MCF 10A (cell line): ENCODE measurements at places on chromosomes 1 and 21.

DNA sequence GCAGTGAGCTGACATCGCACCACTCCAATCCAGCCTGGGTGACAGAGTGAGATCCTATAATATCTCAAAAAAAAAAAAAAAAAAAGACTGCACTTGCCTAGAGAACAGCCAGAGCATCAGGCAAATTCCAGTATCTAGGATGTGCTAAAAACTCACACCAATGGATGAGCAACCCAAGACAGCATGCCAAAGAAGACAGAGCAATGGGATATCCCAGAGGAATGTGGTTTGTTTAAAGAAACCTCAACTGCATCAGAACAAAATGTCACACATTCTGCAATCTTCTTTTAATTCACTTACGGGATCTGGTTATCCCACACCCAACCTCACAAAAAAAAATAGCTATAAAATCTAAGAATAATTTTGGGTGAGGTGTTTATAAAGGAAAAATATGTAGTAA is 7.3 kb downstream of the KCNH1 start:
- no peak for DNase-seq

GRCh38 chr1:86705665-86705985 is 1.2 kb downstream of the SH3GLB1 start:
- DNase-seq, result peak; percentile 40

GRCh38 chr1:179867493-179868330 is 9.9 kb downstream of the TOR1AIP2 start:
- DNase-seq, result peak; percentile 79

- DNase-seq, result no peak
These were observed 22.9 kb downstream of the CITED4 start for GRCh38 chr1:40838980-40839942.

GRCh38 chr21:21002153-21002552 is 3.9 kb downstream of the NCAM2 start:
- DNase-seq, result no peak

GRCh38 chr1:31865728-31866449 is 50.1 kb upstream of the SPOCD1 start:
- DNase-seq, result no peak

- DNase-seq, result no peak
These were observed 628.0 kb downstream of the SMYD3 start for GRCh38 chr1:245879091-245879490.

DNA sequence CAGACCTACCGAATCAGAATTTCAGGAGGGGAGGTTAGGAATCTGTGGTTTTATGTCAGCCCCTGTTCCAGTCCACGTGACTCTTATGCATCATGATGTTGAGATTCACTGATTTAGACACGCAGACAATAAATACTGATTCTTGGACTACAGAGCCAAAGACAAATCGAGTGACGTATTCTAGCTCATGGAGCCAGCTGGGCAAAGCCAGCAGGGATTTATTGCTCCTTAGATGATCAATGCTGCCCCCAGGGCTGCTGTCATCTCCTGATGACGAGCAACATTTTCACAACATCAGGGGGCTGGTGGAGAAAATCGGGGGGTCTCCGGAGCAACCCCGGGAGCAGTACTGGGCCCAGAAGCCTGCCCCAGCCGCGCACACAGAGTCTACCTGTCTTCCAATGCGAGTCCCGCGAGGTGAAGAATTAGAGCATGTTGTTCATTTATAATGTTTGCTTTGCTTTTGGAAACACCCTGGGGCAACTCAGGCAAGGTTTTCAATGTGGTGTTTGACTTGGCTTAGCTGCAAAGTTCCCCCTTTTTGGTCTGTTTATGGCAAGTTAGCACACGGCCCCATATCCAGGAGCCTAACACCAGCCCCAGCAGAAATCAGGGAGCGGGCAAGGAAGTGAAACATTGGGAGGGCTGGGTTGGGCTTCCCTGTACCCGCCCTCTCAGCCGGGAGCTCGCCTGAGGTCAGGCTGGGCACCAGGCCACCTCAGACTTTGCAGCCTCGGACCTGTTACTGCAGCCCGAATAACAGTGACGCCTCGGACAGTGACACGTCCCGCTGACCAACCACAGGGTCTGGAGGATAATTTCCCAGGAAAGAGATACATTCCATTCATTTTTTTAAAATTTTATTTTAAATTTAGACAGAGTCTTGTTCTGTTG is 19.9 kb upstream of the CLDN14 start:
- DNase-seq, result peak; percentile 60

DNA sequence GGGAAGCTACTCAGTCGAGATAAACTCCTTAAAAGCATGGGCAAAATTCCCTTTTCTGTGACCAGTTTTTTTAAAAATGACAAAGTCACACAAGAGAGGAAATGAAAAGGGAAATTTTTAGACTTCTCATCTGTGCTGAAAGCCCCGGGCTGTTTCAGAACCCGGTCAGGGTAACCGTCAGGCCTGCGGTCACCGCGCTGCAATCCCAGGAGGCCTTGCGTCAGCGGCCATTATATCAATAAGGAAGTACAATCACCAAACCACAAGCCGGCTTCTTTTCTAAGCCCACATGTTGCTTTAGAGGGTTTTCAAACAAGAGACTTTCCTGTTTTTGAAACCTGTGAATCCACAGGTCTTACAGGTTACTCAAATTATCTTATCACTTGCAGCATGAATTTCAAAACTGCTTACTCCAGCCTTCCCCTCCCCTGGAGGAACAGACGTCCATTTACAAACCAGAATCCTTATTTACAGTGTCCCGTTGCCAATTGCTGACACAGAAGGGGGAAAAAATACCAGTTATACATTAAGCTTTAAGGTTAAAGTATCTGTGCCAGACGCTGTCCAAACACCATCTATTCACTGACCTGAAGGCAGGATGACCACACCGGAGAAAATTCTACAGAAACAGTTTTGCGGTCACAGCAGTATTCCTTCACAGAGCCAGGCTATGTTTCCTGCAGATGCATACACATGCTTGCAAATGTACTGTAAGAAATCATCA is 165.3 kb downstream of the TOMM20 start:
- DNase-seq, result peak; percentile 50
